ENCODE measurements at places on chromosomes 7 and 10.

DNA sequence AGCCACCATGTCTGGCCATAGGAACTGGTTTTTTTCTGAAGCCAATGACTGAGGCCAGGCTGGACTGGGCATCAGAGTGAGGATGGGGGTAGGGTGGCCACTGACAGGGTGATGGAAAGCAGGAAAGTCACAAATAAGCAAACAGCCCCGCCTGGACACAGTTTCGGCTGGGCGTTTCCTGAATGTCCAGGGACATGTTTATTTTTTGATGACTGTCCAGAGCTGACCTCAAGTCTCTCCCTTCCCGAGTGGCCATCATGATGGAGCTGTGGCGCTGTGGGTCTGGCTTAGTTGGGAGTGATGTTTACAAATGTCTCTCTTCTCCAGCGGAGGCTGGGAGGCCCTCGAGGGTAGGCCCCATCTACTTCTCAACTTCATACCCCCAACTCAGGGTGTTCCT, 37.1 kb upstream of the COMTD1 start:
- DNase-seq, result no peak

- no peak for DNase-seq
Observed at GRCh38 chr10:68092512-68092911, 16.8 kb upstream of the MYPN start.

GRCh38 chr7:22952306-22953015, 61.5 kb downstream of the HYCC1 start:
- no peak for DNase-seq

- no peak for DNase-seq
Observed at GRCh38 chr7:67463316-67463715, 466.7 kb downstream of the TYW1 start.

Measured in activated naive CD4-positive, alpha-beta T cell treated with anti-CD3 and anti-CD28 coated beads, Interleukin-2, amount 50 U/mL, for 72 hours (primary cell).